ENCODE measurements at places on chromosomes 5 and 9.

DNA sequence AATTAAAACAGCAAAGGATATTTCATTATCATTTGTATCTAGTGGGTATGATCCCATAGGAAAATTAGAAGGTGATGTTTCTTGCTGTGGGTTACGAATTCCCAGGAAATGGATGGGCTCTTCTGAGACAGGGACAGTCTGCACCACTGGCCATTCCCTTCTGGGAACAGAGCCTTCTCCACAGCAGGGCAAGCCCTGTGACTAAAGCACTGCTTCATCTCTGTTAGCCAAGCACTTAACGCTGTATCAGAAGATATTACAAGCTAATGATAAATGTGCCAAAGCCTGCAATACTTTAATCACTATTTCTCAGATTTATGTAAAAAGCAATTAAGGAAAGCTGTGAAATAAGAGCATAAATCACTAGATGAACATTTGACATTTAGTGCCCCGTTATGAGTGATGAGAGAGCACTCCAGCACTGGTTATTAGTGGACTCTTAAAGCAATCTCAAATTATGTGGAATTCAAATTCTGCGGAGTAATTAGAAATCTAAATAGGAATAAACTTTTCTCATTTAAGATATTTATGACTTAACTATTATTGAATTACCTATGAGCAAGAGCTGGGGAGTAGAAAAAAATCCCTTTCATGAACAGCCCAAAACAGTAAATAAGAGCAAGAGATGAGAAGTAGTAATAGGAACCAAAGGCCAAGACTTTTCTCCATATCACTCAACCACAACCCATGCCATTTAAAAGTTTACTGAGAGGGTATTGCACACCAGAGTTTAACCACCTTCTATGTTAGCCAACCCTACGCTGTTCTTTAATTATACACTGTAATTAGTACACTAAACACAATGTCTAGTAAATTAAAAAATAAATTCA, 49.2 kb downstream of the FAM240B start:
- no peak for DNase-seq

GRCh38 chr5:561408-561807, 37.2 kb upstream of the SLC9A3 start:
- DNase-seq: no peak

DNA sequence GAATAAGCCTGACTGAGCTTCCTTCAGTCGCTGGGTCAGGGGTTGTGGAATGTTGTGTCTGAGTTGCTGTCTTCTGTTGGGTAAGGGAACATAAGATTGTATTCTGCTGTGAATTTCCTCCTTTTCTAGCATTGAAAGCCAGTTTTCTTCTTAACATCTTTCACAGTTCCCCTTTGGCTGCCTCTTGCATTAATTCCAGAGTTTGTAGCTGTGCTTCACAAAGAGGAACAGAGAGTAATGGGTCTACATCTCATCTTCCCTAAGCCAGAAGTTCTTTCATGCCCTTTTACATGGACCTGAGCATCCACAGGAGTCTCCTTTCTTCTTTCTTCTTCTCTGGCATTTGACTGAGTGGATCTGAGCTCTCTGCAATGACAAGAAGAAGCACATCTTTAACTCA, 686.8 kb downstream of the KCTD16 start:
- no peak for DNase-seq

DNA sequence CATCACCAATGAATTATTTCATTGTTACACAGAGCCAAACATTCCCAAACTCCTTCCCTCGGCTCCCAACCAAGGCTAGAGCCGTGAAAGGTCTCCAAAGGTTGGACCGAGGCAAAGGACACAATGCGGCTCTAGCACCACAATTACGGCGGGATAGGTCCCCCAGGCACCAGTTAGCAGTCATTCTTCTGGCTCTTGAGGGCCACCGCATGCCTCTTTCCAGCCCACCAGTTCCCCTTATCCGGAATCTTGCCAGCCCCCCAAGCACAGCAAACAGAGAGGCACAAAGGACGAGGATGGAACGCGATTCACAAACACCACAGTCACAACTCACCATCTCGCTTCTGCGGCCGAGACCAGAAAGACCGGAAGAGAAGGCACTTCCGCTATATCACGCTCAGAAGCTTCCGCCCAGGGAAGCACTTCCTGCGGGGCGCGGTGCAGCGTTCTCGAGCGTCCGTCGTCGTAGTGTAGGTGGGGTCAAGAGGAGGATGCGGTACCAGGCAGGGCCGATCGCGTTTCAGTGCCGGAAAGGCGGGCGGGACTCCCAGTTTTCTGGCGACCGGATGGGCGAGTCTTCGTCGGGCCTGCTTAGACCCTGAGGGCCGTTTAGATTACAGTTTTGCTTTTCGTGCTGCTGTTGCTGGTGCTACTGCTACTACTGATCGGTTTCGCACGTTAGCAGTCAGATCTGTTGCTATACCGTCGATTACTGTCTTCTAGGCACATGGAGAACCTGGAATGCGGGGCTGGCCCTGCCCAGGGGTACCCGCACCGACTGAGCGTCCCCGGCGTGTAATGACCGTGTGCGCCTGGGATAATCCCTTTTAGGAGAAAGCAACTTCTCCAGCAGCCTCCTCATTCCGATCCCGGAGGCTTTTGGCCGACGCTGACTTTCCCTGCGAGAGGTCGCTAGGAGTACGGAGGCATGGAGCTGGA, at the start of gene RPL37:
Gene RPL37, minus strand, starts transcription at position 374 of the 939 bp plus-strand sequence. Its CDS starts 37 bp downstream, at position 337.
- DNase-seq: peak; percentile 94

GRCh38 chr5:170363671-170364070, 25.5 kb downstream of the KCNMB1 start:
- DNase-seq: peak; percentile 18

Data from CD4-positive, alpha-beta T cell treated with Interleukin-17A for 1 hour (primary cell).